Activated CD8-positive, alpha-beta memory T cell treated with anti-CD3 and anti-CD28 coated beads for 1 hour (primary cell): ENCODE measurements at places on chromosomes 4 and X.

GRCh38 chrX:124098089-124098488 lies 136.6 kb downstream of the STAG2 start:
- no peak for DNase-seq

DNA sequence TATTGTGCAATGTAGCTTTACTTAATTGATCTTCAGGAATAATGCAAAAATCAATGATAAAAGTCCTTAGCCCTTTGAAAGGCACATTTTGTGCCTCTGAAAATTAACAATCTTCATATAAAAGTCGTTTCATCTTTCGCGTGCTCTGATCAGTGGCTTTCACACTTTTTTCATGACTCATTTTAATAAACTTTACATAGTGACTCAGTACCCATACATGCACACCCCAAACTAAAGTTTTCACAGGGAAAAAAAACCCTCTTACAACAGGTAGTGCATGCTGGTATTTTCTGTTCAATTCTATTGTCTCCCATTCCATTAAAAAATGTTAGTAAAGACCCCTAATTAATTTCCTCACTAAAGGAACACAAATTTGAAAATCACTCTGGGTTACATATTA lies 21.5 kb downstream of the RWDD4 start:
- DNase-seq = no peak

- DNase-seq = no peak
Observed at GRCh38 chrX:31132821-31133241, 61.0 kb upstream of the FTHL17 start.

DNA sequence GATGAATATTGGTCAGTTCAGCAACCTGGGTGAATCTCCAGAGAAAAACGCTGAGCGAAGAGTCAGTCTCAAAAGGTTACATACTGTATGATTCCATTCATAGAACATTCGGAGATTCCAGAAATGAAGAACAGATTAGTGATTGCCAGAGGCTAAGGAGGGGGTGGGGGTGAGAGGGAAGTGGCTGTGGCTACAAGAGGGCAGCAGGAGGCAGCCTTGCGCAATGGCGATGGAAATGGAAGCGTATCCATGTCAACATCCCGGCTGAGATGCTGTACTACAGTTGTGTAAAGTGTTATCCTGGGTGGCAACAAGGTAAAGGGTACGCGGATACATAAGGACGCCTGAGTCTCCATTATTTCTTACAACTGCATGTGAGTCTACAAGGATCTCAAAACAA lies 18.0 kb downstream of the LYAR start:
- no peak for DNase-seq

GRCh38 chrX:119790977-119791436 lies 423 bp downstream of the RPL39 start:
- no peak for DNase-seq

DNA sequence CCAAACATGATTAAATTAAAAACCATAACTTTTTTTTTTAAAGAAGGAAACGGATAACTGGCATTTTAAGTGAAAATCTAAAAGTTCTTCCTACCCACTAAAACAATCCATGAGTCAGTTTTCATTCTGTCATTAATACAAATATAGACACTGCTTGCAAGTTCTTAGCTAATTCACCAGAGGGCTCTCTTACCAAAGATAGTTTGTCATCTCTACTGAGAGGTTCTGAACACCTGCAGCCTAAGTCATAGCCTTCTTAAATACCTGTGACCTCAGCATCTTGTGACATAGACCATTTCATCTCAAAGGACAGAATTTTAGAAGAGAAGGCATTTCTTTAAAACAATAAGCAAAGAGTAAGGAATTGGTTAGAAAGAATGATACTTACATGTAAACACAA lies 65.3 kb upstream of the FAM120C start:
- no peak for DNase-seq

GRCh38 chr4:37594099-37594498 lies 92.1 kb downstream of the RELL1 start:
- no peak for DNase-seq

DNA sequence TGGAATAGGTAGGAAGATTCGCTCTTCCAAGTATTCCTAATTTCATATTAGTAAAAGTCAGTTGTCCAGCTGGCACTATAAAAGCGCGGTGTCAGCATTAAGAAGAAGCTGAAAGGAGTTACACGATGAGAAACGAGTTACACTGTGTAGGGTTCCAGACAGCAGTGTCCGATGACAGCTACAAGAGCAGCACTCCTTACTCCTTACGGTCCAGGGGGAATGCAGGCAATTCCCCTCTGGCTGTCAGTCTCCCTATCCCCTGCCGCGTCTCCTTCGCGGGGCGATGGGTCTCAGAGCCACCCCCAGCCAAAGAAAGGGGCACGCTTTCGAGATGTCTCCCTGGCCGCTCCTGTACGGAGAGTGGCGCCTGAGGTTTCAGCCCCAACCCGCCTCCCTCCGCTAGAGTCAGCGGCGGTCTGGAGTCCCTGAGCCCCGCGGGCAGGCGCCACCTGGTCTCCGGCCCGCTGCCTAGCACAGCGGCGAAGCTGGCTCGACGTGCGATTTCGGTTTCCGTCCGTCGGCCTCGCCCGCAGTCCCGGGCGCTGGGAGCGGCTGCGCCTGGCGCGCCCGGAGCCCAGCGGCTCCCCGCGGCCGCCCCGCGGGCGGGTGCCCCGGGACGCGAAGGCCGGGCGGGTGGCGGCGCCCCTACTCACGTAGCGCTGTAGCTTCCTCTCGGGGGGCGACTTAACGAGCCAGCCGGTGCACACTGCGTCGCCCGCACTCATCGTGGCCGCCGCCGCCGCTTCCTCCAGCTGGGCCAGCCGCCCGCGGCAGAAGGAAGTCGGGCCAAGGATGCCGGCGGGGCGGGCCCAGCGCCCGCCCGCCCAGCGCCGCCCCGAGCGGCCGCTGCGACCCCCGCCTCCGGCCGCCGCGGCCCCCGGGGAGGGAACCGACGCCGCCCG lies at the start of gene GAB3:
TSS of gene GAB3 (minus strand) at position 777 of the 902 bp plus-strand sequence. CDS start at position 725, 52 bp downstream.
- DNase-seq = peak; percentile 20

DNA sequence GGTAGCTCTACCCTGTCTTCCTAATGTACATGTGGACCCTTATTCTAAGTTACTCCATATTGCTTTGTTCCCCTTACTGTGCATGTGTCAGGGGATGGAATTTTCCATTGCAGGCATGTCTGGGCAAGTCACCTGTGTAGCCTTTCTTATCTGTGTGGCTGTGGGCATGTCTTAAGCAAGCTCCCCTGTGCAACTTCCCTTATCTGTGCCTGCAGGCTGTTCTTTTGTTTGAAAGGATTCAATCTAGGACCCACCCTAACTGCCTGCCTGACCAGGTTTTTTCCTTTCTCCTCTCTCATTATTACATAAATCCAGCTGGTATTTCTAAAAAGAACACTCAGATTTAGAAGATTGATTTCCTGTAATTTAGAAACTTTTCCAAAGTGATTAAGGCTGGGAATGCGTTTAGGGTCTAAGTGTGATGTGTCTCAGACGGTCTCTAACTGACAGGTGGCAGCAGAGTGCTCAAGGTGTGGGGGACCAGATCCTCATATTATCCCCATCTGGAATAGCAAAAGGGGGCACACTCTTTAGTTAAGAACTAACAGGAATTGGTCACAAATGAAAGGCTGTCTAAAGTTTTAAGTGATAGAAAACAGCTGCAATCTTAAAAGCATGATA lies 198.9 kb upstream of the PPP1R2C start:
- DNase-seq = no peak

DNA sequence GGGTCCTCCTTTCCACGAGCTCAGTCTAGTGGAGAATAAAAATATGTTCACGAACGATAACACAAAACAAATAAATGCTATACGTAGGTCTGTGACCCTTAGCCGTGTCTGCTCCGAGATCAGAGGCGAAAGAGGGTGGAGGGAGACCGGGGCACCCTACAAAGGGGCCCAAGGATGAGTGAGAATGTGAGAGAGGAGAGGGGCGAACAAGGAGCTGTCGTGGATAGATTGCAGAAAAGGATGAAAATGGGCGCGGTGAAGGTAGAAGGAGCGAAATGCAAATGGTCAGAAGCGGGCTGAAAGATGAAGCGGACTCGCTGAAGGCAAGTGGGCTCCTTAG lies 6.2 kb upstream of the ZBTB33 start:
- no peak for DNase-seq

DNA sequence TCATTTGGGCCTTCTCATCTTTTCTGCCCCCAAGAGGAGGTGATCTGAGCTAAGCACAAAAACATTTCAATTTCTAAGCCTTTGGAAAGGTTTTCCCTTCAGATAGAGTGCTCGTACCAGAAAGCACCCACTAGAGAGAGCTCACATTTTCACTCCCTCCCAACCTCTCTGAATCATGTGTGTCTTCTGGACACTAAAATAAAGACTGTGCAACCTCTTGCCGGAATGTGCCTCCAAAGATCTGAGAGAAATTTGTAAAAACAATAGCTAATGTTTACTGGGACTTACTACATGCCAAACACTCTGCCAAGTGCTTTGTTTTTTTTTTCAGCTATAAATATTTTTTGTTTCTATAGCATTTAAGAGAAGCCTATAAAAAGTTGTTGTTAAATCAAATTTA lies 120.6 kb upstream of the LNX1 start:
- DNase-seq = no peak

GRCh38 chr4:158189422-158189821 lies 16.6 kb upstream of the GASK1B start:
- DNase-seq = no peak

DNA sequence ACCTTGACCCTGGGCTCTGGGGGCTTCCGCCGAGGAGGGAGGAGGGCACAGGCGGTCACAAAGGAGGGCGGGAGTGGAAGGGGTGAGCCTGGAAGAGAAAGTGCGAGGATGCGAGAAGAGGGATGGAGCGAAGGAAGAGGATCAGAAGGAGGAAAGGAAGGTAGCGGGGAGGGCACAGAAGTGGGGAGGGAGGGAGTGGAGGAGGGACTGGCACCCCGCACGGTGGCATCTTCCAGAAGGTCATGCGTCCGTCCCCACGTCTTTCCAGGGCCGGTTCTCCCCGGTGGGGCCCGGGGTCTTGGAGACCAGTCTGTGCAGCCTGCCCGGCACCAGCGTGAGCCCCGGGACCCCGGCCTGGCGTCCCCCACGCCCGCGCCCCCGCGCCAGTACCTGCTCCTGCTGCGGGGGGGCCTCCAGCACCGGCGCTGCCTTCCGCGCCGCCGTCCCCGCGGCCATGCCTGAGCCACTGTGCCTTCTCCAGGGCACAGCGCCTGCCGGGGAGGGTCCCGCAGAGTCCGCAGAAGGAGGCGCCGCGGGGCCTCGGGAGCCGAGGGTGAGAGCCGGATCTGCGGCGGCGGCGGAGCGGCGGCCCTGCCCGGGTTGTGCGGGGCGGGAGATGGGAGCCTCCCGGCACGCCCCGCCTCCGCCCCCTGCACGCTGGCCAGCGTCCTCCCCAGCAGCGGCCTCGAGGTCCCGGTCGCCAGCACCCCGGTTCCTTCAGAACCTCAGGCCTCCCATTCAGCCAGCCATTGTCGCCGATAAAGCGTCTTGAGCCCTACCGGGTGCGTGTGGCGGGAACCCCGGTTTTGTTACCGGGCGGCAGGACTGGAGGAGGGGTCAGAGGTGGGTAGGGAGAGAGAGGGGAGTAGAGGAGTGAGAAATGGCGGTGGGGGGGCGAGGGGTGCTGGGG lies at the start of gene RNF175:
TSS of gene RNF175 (minus strand) at position 618 of the 910 bp plus-strand sequence. CDS start at position 456, 162 bp downstream.
- DNase-seq = no peak

DNA sequence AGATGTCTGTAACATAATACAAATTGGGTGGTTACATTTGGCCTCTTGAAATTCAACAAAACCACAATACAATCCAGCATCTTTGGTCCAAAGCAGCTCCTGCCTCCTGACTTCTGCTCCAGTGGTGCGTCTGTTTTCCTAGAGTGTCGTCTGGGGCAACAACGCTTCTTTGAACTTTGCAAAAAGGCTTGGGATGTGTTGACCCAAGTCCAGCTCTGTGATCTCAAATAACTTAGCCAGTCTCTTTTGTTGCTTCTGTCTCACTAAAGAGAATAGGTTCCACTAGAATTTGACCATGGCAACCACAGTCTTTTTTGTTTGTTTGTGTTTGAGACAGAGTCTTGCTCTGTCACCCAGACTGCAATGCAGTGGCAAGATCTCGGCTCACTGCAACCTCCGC lies 324.0 kb downstream of the DHRSX start:
- DNase-seq = no peak

GRCh38 chr4:55742655-55743202 lies 76.9 kb upstream of the EXOC1L start:
- DNase-seq = no peak

GRCh38 chrX:129777218-129778030 lies 2.3 kb upstream of the SASH3 start:
- DNase-seq = peak; percentile 42

DNA sequence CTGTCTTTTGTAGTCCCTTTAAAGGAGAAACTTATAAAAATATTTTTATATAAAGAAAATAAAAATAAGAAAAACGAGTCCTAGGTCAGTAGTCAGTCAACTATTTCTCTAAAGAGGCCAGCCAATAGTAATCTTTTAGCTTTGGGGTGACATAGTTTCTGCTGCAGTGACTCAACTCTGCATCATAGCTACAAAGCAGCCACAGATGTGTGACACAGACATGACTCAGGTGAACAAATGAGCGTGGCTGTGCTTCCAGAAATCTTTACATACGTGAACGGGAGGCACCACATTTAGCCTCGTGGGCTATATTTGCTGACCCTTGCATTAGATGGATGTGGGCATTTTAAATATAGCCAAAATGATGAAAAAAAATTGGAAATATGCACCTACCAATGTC lies 1862.5 kb upstream of the TENM3 start:
- no peak for DNase-seq

DNA sequence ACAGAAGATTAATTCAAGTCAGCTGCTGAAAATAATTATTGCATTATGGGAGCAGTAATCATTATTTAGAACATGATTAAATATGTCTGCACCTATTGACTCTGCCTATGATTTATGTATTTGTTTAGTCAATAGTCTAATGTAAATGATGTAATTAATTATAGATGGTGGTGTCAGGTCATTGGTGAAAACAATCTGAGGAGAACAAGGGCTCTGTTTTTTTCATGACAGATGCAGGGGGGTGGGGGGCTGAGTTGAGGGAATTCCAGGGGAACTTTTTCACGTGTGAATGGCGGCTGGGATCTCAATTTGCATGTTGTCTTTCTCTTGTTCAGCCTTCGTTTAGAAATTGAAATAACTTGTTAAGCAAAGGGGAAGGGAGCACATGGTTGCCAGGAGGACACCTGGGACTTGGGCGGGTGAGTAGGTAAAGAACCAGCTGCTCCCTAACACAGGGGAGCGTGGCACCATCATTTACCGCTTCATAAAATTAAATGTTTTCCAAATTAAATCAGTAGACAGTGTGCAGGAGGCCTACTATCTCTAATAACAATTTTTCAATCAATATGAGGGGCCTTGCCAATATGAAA lies 65.4 kb downstream of the NKX6-1 start:
- no peak for DNase-seq

DNA sequence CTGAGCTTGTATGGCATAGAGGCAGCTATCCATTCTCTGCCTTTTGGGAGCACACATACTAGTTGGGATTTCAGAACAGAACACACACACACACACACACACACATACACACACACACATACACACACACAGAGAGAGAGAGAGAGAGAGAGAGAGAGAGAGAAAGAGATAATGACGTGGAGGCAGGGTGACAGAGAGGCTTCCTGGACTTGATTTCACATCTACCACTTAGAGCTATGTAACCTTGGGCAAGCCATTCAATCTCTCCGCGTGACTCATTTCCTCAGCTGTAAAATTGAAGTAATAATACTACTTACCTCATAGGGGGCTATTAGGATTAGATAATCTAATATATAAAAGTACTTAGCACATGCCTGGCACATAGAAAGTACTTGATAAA lies 12.3 kb upstream of the GRIA3 start:
- DNase-seq = no peak

GRCh38 chr4:20044502-20044911 lies 207.2 kb upstream of the SLIT2 start:
- DNase-seq = no peak
